ENCODE measurements at places on chromosomes 12 and 14.

GRCh38 chr12:96907671-96908422, 790 bp downstream of the NEDD1 start:
- peak; percentile 5 for DNase-seq

DNA sequence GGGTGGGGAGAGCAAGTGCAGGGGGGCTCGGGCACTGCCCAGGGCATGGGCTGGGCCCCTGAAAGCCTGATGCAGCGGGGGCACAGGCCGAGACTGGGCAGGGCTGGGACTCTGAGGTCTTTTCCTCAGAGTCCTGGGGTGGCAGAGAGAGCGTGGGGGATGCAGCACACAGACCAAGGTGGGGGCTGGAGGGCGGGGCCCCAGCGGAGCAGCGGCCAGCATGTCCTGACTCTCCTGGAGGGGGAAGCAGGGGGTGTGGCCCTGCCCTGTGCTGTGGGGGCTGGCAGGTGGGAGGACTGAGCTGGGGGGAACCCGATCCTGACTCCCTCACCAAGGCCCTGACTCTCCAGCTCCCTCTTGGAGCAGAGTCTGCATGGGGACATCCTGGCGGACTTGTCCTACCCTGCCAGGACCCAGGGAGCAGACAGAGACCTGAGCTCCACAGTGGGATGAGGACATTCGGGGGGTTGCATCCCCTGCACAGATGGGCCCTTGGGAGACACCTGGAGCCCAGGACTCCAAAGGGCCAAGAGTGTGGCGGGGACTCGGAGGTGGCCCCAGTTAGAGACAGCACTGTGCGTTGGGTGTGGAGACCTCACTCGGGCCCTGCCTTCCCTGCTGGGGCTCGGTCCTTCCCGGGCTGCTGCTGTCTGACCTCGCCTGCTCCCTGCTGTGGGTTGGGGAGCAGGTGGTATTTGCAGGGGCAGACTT, 326.1 kb downstream of the TMEM121 start:
- no peak for DNase-seq

DNA sequence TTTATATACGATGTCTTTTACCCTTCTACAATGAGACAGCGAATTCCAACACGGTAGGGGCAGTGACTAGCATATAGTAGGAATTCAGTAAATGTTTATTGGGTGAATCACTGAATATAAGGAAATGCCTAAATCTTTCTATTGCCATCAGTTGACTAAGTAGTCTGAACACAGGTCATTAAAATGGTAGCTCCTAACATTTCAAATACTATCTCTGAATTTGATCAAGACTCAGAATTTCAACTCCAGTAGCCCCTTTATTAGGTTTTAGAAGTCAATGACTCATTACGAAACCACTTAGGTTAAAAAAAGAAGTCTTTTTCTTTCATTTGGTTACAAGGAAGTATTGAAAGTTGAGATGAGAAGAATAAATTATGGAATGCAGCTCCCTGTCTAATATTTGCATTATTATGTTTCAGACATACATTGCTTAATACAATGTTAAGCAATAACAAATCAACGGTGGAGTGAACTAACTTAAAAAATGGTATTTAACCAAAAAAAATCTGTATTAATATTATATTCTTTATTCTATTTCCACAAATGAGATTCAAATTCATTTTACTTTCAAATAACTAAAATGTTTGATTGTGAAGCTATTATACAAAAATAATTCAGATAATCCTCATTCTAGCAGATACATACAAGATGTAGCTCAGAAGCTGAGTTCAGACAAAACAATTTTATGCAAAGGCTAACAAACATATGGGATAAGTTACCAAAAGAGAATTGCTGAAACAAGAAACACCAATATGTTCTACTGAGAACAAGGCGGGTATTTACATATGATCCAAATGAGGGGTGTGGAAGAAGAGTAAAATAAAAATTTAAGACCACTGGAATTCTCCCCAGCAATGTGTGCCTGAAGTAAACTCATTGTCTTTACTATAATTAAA, 302.7 kb downstream of the CEP128 start:
- DNase-seq: no peak

- no peak for DNase-seq
Measured at GRCh38 chr12:6701078-6701768, 608 bp upstream of the PIANP start.

DNA sequence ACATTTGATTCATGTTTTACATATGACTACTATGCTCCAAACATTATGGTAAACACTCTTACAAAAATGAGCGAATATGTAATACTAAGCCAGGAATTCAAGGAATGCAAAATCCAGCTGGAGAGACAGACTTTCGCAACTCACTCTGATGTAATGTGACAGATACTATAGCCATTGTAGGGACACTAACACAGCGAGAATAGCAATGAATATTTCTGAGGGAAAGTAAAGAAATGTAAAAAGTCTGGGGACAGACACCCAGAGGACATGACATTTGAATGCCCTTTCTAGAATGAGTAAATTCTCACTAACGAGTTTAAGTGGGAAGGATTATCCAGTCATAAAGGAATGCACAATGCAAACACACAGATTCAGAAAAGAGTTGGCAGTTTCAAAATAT, 121.9 kb downstream of the PIK3C2G start:
- DNase-seq: no peak

DNA sequence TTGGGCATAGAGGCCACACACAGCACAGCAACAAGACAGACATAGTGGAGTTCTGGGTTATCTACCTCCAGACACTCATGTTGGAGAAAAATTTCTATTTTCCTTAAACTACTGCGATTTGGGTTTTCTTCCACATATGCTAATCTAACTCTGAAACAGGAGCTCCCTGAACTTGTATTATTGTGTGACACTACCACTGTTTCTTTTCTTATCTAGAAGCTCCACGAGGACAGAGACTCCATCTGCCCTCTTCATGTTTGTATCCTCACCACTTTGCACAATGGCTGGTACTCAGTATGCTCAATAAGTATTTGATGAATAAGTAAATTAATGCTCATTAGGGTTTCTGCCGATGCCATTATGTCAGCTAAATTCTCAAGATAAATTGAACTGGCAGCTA, 218.6 kb downstream of the PAX9 start:
- DNase-seq: no peak

- no peak for DNase-seq
Measured at GRCh38 chr12:79046021-79046420, 181.4 kb downstream of the SYT1 start.

DNA sequence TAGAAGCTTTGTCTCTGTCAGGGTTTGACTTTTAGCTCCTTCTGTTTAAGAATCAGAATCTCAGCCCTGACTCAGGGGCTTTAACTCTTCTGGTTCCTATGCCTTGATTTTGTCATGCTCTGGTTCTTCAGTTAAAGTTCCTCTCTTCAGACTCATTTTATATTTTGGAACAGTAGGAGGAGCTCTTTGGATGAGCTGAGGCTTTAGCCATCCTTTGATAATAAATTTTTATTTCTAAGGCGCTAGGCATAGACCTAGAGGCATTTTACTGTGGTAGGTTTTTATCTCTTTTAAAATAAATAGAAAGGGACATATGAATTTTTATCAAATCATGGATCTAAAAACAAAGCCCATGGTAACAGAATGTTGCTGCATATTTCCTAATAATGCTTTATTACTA, 51.7 kb downstream of the ATP23 start:
- DNase-seq: no peak

DNA sequence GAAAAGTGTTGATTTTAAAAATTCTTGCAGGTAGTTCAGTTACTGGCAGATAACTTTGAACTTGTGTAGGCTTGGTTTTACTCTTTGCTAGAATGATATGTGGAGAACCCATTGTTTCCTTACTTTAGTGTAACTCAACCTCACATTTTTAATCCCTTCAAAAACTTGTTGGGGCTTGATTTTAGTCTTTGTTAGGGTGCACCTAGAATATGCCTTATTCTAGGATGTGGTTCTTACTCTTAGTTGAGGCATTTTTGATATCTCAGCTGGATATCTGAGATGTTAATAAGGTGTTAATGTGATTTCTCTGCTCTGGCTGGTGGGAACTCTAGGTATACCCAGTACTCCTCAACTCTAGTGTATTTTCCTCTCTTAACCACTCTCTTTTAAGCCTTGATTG, 10.0 kb downstream of the MNAT1 start:
- DNase-seq: no peak

- no peak for DNase-seq
Measured at GRCh38 chr14:105206873-105207272, 25.8 kb upstream of the NUDT14 start.

DNA sequence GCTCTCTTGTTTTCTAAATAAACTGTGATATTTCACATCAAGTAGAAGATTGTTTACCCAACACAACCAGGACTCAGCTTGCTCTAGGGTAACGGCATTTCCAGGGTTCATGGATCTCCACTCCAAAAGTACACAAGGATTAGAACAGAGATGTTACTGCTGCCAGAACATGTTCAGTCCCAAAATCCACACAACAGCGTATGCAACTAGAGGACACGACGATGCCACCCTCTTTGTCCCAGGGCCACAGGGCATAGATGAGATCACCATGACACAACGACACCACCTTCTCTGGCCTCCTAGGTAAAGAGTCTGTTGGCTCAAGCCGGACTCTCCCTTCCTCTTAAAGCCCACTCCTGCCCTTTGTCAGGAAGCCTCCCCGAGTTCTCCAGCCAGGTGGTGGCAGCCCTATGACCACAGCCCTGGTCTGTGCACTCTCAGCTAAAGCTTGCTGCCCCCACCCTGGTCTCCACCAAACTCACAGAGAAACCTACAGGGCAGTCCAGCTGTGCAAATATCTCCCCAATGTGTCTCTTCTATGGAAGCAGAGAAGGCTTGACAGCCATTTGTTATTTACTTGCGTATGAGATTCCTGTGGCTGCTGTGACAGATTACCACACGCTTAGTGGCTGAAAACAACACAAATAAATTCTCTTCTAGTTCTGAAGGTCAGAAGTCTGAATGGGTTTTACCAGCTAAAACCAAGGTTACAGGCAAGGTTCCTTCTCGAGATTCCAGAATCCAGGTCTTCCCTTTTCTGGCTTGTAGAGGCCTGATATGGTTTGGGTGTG, 10.3 kb downstream of the CLMN start:
- no peak for DNase-seq

DNA sequence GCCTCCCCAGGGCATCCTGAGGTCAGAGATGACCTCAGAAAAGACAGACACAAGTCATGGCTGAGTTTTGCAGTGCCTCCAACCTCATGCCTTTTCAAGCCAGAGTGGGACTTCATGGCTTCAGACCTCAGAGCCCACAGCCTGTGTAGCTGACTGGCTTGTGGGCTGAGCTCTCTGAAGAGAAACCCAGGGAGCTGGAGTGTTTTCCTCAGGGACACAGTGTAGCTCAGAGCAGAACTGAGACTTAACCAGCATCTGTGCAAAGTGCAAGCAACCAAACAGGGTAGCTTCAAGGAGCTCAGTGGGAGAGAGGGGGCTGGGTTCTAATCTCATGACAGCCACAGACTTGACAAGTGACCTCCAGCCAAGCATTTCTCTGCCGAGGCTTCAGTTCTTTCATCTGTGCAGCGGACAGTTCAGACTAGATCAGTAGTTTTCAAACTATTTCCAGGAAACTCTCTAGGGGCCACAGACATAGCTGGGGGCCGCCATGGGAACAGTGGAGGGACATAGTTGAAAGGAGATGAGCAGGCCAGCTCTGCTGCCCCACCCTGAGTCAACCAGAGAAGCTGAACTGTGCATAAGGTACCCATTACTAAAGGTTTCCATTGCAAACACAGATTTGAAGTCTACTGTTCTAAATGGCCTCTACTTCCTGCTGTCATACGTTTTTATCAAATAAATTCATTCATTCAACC, 80.0 kb downstream of the LGMN start:
- no peak for DNase-seq

- DNase-seq: no peak
Measured at GRCh38 chr14:68230950-68231717, 411.6 kb downstream of the RAD51B start.
